Effector CD8-positive, alpha-beta T cell (primary cell): ENCODE measurements at places on chromosomes 6 and 20.

- peak; percentile 87 for DNase-seq
Observed at GRCh38 chr6:31652925-31653724, 664 bp upstream of the BAG6 start.

- DNase-seq = no peak
Observed at GRCh38 chr20:9413001-9413400, 101.4 kb upstream of the LAMP5 start.

DNA sequence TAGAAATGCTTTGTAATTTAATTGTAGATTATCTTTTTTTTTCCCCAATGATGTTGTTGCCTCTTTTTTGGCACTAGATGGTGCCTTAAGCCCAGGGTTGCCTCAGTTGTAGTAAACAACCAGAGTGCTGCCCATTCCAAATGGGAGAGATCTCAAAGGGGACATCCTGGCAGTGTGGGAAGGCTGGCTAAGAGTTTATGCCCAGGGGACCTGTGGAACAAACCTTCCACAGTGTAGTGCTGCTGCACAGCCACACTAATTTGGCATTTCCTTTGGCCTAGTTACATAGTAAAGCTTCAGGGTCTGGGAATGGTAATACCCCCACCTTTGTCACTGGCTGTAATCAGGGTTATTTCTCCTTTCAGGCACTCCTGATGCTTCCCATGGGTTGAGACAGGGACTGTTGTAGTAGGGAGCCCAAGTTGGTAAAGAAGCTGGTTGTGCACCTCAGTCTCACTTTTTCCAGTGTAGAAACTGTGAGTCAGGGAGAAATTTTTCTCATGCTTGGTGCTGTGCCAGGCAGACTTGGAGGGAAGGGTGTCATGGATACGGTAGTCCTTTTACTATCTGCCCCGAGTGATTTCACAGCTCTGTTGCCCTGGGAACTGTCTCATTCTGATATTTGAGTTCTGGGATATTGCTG lies 177.8 kb upstream of the ECI2 start:
- DNase-seq = no peak

GRCh38 chr20:44516491-44516890 lies 5.4 kb downstream of the SERINC3 start:
- no peak for DNase-seq

DNA sequence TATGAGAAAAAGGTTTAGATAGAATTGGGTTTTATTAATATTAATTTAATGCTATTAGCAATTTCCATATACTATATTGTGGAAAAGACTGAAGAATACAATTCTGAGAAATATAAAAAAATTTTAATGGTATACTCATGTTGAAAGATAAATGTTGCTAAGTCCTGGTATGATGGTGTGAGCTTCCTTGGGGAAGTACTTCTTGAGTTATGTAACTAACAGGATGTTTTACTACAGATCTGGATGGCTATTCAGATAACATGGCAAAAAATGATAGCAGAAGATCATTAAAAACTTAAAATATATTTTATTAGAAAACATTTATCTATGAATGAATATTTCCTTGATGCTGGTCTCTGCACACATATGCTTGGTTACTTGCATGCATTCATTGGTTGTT lies 23.5 kb upstream of the CALHM6 start:
- DNase-seq = no peak

GRCh38 chr20:63090682-63091571 lies 84.2 kb upstream of the BHLHE23 start:
- DNase-seq = no peak

GRCh38 chr6:153856929-153857376 lies 182.1 kb upstream of the OPRM1 start:
- no peak for DNase-seq

DNA sequence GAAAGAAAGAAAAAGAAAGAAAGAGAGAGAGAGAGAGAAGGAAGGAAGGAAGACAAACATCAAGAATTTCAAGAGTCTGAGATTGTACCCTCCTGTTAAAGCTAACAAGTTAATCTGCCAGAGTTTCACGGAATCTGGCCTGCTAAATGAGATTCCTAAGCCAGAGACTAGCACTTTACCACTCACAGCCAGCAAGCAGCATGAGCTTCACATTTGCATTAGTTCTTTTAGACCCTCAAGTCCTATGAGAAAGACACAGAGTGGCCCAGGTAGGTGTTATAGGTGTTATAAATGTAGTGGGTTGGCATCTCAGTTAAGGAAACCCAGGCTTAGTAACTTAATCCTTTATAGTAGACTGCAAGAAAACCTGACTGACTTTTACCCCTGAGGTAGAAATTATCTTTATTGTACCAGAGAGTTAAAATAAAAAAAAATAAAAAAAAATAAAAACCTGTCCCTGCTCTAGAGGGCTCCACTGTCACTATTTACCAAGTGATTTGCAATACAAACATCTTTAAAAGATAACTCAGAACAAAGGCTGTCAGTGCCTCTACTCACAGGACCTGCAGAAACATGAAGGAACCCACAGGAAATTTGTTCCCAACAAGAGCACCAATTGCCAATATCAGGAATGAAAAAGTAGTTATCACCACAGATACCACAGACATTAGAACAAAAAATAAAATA lies 9.7 kb upstream of the IBTK start:
- DNase-seq = no peak

GRCh38 chr6:158769771-158770432 lies 49.3 kb downstream of the EZR start:
- DNase-seq = no peak

- peak; percentile 57 for DNase-seq
Observed at GRCh38 chr6:3159805-3160781, 2.7 kb upstream of the TUBB2A start.

DNA sequence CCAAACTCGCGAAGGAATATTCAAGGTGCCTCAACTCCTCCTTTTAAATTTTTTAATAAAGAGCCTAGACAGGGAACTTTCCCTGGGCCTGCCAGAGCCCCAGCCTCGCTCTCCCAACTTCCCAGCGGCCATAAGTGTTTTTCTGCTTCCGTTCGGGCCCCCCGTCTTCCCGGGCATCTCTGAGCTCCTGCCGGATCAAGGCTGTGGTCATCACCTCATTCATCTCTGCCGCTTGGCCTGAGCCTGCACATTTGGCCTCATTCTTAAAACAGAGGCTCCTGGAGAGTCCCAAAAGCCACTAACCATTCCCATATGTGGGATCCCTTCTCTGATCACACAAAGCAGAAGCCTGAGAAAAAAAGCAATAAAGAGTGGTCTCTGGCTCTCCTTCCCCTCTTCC lies 969.1 kb upstream of the DEFB115 start:
- DNase-seq = no peak

GRCh38 chr6:150631283-150631983 lies 31.7 kb downstream of the PLEKHG1 start:
- DNase-seq = no peak

DNA sequence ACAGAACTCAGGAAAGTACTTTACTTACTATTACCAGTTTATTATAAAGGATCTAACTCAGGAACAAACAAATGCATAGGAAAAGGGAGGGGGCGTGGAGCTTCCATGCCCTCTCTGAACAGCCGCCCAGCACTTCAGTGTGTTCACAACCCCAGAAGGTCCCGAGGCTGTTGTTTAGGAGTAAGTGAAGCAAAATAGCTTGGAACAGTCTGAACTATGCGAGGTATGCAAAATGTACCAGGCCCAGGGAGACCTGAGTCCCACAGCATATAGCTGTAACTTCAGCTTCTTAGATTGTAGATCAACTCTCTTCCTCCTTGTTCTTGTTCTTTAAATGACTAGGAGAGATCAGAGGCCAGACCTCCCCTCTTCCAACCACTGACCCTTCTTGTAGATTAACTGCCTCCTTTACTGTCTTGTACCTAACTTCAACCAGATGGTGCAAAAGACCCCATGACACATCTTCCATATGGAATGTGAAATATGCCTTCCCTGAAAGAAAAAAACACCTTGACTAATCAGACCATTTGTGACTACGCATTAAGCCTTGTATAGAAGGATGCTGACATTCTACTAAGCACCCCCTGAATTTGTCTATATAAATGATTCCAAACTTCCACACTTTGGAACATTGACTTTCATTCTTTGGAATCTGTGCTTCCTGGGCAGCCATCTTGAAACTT lies 98.8 kb upstream of the SNX9 start:
- DNase-seq = no peak

GRCh38 chr20:55755411-55755810 lies 249.9 kb downstream of the CBLN4 start:
- no peak for DNase-seq

DNA sequence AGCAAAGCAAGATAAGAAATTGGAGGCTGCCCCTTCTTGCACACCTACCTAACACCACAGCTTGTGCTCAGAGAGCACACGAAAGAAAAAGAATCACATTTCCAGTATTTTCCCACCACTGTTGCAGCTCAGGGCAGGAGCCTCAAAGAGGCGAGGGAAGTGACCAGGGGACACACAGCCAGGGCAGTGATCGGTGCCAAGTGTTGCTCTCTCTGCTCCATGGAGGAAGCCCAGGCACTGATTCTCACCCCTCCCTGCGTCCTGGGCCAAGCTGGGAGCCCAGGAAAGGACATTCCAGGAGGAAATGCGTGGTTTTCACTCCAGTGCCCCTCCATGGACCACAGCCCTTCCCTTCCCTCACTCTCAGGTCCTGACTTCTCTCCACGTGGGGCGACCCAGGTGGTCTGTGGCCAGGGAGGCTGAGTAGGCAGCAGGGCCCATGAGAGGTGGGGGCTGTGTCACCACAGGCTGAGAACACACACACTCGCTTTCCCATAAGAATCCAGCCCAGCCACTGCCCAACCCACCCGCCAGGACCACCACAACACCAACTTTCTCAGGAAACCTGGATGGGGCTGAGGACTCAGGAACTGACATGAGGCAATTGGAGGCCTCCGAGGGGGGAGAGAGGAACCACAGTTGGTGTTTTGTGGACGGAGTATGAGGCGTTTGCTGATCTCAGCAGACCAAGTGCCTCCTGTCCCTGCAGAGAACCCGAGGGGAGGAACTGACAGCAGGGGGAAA lies 81.7 kb upstream of the MAFB start:
- no peak for DNase-seq

DNA sequence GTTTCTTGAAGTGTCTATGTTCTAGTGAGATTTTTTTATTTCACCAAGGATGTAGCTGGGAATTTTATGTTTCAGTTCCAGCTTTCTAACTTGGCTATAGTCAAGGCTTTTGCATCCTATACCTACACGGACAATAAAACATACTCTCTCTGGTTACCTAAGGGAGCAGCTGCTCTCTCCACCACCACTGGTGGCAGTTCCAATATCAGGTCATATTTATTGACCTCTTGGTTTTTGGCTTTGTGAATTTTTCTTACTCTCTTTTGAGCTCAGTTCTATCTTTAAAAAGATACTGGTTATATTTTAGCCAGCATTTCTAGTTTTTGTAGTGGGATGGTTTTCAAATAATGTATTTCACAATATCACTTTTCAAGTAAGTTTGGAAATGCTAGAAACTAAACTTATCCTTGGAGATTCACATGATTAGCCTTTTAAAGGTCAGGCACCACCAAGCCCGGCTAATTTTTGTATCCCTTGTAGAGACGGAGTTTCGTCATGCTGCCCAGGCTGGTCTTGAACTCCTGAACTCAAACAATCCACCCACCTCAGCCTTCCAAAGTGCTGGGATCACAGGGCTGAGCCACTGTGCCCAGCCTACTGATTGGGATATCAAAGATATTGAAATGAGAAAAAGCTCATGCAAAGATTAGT lies 34.7 kb upstream of the HAO1 start:
- DNase-seq = no peak

DNA sequence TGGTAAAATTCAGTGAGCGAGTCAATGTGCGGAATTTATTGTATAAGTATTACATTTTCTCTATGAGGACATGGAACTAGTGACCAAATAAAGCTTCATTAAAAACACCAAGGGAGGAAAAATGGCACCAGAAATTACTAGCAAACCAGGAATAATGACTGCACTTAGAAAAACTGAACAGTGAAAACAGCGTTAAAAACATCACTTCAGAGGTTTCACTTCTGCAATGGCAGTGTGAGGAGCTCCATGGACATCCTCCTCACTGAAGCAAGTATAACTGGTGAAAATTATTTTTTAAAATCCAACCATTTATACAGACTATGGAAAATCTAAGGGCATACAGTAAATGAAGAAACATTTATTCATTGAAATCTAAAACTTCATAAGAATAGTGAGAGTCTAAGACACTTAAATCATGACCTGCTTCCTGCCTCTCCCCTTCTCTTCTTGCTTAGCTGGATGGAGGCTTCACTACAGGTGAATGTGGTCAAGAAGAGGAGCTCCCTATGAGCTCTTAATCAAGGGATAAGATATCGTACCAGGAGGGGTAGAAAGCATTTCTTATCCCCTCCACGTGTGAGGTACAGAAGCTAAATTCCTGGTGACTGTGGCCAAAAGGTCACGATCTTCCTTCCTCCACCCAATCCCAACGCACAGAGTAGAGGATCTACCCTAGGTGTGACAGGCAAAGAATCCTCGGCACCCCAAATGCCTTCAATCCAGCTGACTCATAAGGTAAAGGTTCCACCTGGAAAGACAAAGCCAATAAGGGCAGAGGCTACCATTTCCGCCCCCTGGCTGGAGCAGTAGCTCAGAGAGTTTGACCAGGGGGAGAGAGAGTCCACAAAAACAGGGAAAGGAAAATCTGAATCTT lies 12.3 kb upstream of the ASF1A start:
- DNase-seq = no peak

GRCh38 chr6:52667572-52667971 lies 3.3 kb upstream of the TMEM14A start:
- DNase-seq = no peak

GRCh38 chr6:2188397-2188796 lies 57.0 kb downstream of the GMDS start:
- no peak for DNase-seq

DNA sequence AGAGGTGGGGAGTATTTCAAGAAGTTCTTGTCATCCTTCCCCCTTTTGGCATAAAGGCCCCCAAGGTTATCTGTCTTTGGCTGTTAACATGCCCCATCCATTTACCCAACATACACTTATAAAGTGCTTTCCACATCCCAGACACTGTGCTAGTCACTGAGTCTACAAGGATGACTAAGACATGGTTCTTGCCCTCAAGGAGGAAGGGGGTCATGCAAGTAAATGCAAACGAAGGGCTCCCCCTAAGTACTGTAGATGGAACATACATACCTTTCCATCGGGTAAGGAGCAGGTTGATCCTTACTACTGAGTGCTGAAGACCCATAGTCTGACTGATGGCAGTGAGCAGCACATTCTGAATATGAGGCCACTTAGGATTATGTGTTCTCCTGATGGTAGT lies 38.3 kb downstream of the HECA start:
- no peak for DNase-seq

DNA sequence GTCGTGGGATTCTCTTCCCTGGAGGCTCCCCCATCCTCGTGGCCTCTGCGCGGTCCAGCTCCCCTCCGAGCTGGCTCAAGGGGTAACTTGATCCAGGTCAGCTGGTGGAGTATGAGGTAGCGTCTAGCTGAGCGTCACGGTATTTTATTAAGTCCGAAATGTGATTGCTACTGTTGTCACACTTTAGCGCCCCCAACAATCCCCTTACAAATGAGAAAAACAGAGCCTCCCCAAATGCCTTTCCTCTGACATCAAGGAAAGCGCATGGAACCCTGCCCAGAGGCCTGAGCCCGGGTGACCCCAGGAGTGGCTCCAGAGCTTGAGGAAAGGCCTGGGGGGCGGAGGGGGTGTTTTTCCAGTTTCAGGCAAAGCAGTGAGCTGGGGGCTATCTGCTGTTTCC lies 192.4 kb downstream of the ZMYND8 start:
- DNase-seq = no peak

- no peak for DNase-seq
Observed at GRCh38 chr6:165653196-165653595, 9.8 kb downstream of the PDE10A start.
